Activated CD8-positive, alpha-beta T cell treated with anti-CD3 and anti-CD28 coated beads for 36 hours (primary cell): ENCODE measurements at places on chromosomes 13 and 19. TPM values are rescaled to one million over a fixed set of nuclear protein-coding genes. Genes with fewer than 3 reads are reported as not detected.

DNA sequence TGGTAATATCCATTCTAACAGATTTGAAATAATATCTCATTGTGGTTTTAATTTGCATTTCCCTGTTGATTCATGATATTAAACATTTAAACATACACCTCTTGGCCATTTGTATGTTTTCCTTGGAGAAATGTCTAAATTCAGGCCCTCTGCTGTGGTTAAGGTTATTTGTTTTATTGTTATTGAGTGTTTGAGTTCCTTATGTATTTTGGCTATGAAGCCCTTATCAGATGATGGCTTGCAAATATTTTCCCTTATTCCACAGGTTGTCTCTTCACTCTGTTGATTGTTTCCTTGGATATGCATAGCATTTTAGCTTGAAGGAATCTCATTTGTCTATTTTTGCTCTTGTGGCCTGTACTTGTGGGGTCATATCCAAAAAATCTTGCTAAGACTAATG, 303.6 kb downstream of the GPC5 start:
- no peak overlapping the region for H3K27ac ChIP-seq
- no peak for DNase-seq
- no peak overlapping the region for H3K4me3 ChIP-seq
- H3K36me3 ChIP-seq = no peaks in the 10 kb centered on the region

The VSTM1 gene
- total RNA-seq = not detected

GRCh38 chr19:1471010-1471514, 8.0 kb downstream of the C19orf25 start:
- H3K4me1 ChIP-seq = peaks cover 11% of the 10 kb centered on the region
- peaks cover 13% of the 10 kb centered on the region for H3K27me3 ChIP-seq
- no peaks in the 10 kb centered on the region for H3K36me3 ChIP-seq
- peak; percentile 44 for DNase-seq
- H3K4me3 ChIP-seq = no peak overlapping the region

GRCh38 chr13:34935841-34936240, 6.2 kb upstream of the NBEA start:
- no peak for DNase-seq
- H3K36me3 ChIP-seq = no peaks in the 10 kb centered on the region
- no peaks in the 10 kb centered on the region for H3K4me1 ChIP-seq
- H3K27me3 ChIP-seq = peaks cover 26% of the 10 kb centered on the region

The SSBP4 gene
- 102 TPM for total RNA-seq

DNA sequence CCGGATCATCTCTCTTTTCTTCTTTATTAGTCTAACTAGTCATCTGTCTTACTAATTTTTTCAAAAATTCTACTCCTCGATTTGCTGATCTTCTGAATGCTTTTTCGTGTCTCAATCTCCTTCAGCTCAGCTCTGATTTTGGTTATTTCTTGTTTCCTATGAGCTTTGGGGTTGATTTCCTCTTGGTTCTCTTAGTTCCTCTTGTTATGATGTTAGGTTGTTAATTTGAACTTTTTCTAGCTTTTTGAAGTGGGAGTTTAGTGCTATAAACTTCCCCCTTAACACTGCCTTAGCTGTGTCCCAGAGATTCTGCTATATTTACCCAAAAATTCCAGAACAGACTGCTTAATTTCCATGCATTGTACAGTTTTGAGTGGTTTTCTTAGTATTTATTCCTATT, 3.4 kb downstream of the FCAR start:
- H3K4me3 ChIP-seq = no peak overlapping the region
- H3K27me3 ChIP-seq = peaks cover 11% of the 10 kb centered on the region
- H3K36me3 ChIP-seq = no peaks in the 10 kb centered on the region
- no peak for DNase-seq
- no peaks in the 10 kb centered on the region for H3K4me1 ChIP-seq

DNA sequence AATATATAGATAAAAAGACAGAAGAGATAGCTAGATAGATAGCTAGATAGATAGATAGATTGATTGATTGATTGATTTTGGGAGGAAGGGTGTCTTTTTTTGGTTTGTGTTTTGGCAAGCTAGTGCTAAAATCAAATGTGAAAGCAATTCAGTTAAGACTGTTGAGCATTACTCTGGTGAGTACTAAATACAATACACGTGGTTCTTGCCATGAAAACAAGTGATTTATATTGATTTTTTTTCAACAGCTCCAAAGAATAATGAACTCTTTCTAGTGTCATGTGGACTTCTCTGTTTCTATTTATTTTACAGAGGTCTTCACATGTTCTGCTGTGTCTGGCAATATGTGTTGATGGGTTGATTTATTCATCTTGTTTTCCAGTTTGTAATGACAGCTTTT, 172.0 kb downstream of the POU4F1 start:
- H3K4me3 ChIP-seq = no peak overlapping the region
- H3K27ac ChIP-seq = no peak overlapping the region
- no peaks in the 10 kb centered on the region for H3K36me3 ChIP-seq
- DNase-seq = no peak
- H3K27me3 ChIP-seq = peaks cover 7% of the 10 kb centered on the region

The FAM83E gene
- total RNA-seq = 4.7 TPM

- no peaks in the 10 kb centered on the region for H3K27me3 ChIP-seq
- no peaks in the 10 kb centered on the region for H3K4me1 ChIP-seq
- H3K4me3 ChIP-seq = no peak overlapping the region
- no peak for DNase-seq
These were observed 11.1 kb downstream of the LMO7 start for GRCh38 chr13:75647126-75647784.

DNA sequence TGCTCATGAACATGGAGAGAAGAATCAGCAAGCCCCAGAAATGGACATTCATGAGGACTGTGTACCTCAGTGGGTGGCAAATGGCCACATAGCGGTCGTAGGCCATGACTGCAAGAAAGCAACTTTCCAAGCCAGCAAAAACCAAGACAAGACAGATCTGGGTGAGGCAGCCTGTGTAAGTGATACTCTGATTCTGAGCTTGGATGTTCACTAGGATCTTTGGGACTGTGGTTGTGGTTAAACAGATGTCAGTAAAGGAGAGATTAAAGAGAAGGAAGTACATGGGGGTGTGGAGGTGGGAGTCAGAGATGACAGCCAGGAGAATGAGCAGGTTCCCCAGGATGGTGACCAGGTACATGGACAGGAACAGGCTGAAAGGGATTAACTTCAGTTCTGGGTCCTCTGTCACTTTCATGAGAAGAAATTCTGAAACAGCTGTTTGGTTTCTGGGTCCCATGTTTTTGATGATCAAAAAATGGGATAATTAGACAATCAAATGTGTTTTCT, at the start of gene OR7G1:
Gene OR7G1, minus strand, starts transcription at position 457 of the 507 bp plus-strand sequence. Its CDS starts 0 bp downstream, at position 457.
- H3K4me1 ChIP-seq = no peaks in the 10 kb centered on the region
- no peak within 1 kb of the TSS for H3K27ac ChIP-seq
- H3K27me3 ChIP-seq = peaks cover 20% of the 10 kb centered on the region
- no peak for DNase-seq
- no peak within 1 kb of the TSS for H3K4me3 ChIP-seq

- H3K4me1 ChIP-seq = peaks cover 25% of the 10 kb centered on the region
- no peaks in the 10 kb centered on the region for H3K27me3 ChIP-seq
- peak; percentile 30 for DNase-seq
- H3K27ac ChIP-seq = peak overlapping the region; percentile 95
- H3K36me3 ChIP-seq = peaks cover 73% of the 10 kb centered on the region
These were observed 1.0 kb upstream of the ZNF529 start for GRCh38 chr19:36573895-36574720.

- no peaks in the 10 kb centered on the region for H3K27me3 ChIP-seq
- peak overlapping the region; percentile 80 for H3K4me3 ChIP-seq
- H3K36me3 ChIP-seq = peaks cover 9% of the 10 kb centered on the region
- no peak for DNase-seq
- peak overlapping the region; percentile 57 for H3K27ac ChIP-seq
These were observed 500 bp upstream of the IFI30 start for GRCh38 chr19:18173054-18173571.

The PDX1 gene
- not detected for total RNA-seq

DNA sequence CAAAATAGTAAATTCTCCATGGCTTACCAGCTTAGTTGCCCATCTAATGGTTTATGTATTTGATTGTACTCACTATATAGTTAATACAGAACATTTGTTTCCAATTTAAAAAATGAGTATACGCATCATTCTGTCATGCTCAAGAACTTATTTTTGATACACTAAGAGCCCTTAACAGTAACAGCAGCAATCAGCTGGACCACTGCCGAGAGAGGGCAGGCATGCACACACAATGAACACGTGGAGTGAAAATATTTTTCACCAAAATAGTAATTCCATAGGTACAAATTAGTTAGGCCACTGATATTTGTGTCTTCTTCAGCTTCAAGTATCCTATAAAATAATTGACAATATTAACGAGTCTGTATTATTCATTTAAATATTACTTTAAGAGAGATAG, 109.9 kb downstream of the KLF12 start:
- peaks cover 69% of the 10 kb centered on the region for H3K4me1 ChIP-seq
- no peak overlapping the region for H3K4me3 ChIP-seq
- H3K27ac ChIP-seq = no peak overlapping the region
- H3K36me3 ChIP-seq = peaks cover 32% of the 10 kb centered on the region

The FFAR3 gene
- 1.1 TPM for total RNA-seq

- no peaks in the 10 kb centered on the region for H3K27me3 ChIP-seq
- DNase-seq = no peak
- H3K4me3 ChIP-seq = no peak overlapping the region
These were observed 37.8 kb downstream of the EPS15L1 start for GRCh38 chr19:16433986-16434385.

The SIGLEC5 gene
- not detected for total RNA-seq

DNA sequence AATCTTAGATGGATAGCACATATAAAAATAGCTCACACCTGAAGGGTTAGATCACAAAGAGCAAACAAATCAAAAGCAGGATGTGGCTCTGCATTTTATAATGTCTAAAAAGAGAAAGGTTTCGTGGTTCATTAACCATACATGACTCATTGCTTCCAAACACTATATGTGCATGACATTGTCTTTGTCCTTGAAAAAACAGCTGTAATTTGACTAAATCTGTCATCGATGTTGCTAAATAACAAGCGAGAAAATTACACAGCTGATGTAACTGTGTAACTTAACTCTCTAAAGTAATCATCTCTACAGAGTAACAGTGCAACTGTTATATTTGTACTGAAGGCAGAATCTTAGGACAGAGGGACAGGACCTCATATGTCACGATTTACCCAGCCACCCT, 383.1 kb upstream of the GPC6 start:
- no peak overlapping the region for H3K27ac ChIP-seq
- no peaks in the 10 kb centered on the region for H3K4me1 ChIP-seq
- DNase-seq = no peak
- H3K27me3 ChIP-seq = no peaks in the 10 kb centered on the region
- no peak overlapping the region for H3K4me3 ChIP-seq

The LILRA1 gene
- not detected for total RNA-seq

DNA sequence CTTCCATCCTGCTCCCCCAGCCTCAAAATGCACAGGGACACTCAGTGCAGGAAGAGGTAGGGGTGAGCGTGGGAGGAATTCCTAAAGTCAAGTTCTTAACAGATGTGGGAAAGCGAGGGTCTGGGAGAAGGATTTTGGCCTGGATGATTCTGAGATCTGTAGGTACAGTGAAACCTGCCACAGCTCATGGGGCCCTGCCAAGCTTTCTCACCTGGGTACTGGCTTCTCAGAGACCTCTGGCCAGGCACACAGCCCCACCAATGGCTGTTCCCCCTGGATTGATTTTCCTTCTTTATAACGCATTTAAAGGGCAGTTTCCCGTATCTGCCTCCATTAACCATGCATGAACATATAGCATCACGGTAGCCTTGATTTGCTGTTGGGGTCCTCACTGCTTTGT, 47.0 kb upstream of the GSX1 start:
- no peak overlapping the region for H3K27ac ChIP-seq
- peaks cover 4% of the 10 kb centered on the region for H3K27me3 ChIP-seq
- DNase-seq = no peak
- H3K36me3 ChIP-seq = no peaks in the 10 kb centered on the region
- H3K4me3 ChIP-seq = no peak overlapping the region

The TIMM29 gene
- 14.7 TPM for total RNA-seq

DNA sequence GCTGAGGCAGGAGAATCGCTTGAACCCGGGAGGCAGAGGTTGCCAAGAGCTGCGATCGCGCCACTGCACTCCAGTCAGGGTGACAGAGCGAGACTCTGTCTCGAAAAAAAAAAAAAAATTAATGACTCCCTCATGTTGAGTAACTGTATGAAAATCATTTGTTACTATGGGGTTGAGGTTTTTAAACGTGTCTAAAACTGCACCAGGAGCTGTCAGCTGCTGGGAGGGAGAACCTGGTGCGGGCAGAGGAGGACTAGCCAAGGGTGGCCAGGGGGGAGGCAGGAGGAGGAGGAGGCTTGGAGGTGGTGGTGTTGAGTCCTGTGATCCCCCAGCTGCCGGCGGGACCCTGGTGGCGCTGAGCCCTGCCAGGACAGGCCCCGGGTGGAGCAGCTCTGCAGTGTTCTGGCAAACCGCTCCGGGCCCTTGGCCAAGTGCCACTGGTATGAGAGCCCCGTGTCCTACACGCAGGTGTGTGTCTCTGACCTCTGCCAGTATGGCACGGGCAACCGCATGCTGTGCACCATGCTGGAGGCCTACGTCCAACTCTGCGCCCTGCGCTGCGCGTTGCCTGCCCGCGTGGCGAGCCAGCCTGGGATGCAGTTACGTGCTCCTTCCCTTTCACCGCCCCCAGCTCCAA, 17.1 kb upstream of the FXYD3 start:
- H3K4me3 ChIP-seq = no peak overlapping the region
- H3K27ac ChIP-seq = no peak overlapping the region
- H3K4me1 ChIP-seq = no peaks in the 10 kb centered on the region
- H3K27me3 ChIP-seq = no peaks in the 10 kb centered on the region
- no peaks in the 10 kb centered on the region for H3K36me3 ChIP-seq
- no peak for DNase-seq

DNA sequence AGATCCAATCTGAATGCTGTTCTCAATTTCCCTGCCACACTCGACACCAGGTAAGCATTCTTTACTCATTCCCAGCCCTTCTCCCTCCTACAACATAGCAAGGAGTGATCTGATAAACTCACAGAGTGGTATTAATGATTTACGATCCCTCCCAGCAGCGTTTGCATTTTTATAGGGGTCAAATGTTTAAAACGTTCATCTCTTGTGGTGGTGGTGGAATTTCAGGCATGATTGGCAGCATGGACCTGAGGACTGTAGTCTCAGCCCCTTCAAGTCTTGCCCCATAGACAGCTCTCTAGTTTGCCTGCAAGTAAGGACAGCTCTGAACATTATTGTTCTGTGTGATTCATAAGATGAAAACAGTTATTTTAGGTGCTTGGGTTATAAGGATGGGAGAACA, 565.7 kb downstream of the EFNB2 start:
- H3K4me1 ChIP-seq = no peaks in the 10 kb centered on the region
- H3K27ac ChIP-seq = no peak overlapping the region
- H3K36me3 ChIP-seq = no peaks in the 10 kb centered on the region
- peaks cover 2% of the 10 kb centered on the region for H3K27me3 ChIP-seq
- no peak for DNase-seq
